ENCODE measurements at places on chromosomes 1 and 21. TPM values are rescaled to one million over a fixed set of nuclear protein-coding genes. Genes with fewer than 3 reads are reported as not detected.

GRCh38 chr1:116740746-116741145, 13.5 kb upstream of the CD2 start:
- no peak for DNase-seq

DNA sequence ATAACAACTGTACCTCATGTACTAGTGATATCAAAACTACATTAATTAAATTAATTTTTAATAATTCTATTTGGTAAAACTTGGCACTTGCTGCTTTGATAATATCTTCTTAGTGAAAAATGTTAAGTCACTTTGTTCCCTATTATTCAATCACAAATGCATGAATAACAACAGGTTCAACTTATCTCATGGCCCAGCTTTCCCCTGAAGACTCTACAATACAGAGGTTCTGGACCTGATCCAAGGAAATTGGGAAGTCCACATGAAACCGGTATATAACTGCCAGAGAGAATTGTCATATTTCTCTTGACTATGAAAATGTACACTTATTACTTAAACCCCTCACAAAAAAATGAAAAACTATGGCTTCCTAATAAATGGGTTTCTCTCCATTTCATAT, 33.9 kb upstream of the PTPRC start:
- DNase-seq: no peak

The KIF2C gene
- total RNA-seq: 75.6 TPM

DNA sequence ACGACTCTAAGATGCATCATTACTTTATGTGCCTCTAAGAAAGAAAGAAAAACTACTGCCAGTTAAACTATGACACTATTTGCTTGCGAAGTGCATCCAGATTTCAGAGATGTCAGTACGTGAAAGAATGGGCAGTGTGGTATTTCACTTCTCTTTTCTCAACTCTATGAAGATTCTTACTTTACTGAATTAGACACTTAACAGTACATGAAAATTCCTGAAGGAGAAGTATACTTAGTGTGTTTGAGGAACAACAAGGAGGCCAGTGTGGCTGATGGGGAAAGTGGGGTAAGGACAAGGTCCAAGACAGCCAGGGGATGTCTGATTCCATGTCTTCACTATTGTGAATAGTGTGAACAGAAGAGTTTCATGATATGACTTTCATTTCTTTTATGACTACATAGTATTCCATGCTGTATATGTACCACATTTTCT, 53.9 kb upstream of the HSD17B7 start:
- DNase-seq: no peak

The JUN gene
- total RNA-seq: 132 TPM

Measured in HT1080 (cell line).